Caudate nucleus (tissue), 63 donors: ENCODE measurements at places on chromosomes 13 and 19.
A peak's percentile ranks its signal among the peaks of the same experiment; 100 is the strongest.

DNA sequence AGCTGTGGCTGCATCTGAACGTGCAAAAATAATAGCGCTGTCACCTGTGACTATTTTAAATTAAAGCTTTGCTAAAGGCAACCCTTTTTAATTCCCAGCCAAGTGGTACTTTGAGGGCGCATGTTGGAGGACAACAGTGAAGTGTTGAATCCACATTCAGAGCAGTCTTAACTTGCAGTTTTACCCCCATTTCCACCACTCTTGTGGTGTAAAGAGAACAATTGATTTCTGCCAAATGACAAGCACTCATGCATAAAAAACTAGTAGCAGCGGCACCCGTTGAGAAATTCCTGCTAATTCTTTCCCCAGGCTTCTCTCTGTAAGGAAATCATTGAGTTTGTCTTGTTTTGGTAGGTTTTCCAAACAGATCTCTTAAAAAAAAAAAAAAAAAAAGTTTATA, 1033.3 kb downstream of the EFNB2 start:
- DNase-seq, result no peak

DNA sequence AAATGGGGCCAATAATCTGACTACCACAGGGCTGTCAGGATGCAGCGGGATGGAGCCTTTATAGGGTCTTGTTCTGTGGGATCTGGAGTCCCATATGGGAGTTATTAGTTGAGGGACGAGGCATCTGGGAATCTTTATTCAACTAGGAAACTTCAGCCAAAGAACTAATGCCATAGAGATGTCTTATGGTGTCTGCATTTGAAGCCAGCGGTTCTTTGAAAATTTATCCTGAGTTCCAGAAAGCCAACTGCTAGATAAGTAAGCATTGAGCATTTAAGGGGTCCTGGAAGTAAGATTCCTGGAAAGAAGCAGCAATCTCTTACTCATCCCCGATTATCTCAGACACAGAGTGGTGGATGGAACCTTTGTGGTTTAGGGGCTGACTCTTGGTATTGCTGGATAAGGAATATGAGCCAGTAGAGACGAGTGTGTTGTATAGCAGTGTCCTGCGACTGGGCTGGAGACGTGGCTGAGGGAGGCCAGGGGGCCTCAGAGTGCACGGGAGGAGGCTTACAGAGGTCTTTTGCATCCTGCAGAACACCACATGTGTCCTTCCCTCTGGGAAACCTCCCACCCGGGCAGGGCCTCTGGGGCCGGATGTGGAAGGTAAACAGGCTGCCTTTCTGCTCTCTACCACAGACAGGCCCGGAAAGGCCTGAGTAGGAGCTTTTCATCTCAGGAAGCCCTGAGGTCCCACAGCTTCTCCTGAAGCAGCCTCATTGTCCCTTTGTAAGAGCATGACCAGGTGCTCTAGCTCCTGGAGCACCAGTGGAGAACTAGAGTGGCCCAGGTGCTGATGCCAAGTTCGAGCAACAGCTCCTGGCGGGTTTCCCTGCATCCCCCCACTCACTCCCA, 28.8 kb downstream of the ACTN4 start:
- no peak for DNase-seq

GRCh38 chr19:23378948-23379347, 16.3 kb downstream of the ZNF91 start:
- no peak for DNase-seq

DNA sequence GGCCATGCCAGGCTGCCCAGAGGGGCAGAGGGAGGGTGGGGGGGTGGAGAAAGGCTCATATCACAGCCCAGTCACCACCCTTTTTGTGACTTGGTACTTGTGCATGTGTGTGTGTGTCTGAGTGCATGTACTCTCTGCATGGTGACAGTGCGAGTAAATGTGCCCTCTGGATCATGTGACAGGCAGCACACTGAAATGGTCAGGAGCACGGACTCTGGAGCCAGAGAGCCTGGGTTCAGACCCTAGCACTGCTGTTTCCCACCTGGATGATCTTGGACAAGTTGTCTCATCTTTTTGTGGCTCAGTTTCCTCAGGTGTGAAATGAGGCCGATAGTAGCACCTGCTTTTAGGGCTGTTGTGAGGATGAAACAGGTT, 2.0 kb downstream of the CIC start:
- no peak for DNase-seq

DNA sequence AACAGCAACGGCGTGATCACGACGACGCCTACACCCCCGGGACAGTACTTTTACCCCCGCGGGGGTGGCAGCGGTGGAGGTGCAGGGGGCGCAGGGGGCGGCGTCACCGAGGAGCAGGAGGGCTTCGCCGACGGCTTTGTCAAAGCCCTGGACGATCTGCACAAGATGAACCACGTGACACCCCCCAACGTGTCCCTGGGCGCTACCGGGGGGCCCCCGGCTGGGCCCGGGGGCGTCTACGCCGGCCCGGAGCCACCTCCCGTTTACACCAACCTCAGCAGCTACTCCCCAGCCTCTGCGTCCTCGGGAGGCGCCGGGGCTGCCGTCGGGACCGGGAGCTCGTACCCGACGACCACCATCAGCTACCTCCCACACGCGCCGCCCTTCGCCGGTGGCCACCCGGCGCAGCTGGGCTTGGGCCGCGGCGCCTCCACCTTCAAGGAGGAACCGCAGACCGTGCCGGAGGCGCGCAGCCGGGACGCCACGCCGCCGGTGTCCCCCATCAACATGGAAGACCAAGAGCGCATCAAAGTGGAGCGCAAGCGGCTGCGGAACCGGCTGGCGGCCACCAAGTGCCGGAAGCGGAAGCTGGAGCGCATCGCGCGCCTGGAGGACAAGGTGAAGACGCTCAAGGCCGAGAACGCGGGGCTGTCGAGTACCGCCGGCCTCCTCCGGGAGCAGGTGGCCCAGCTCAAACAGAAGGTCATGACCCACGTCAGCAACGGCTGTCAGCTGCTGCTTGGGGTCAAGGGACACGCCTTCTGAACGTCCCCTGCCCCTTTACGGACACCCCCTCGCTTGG, 966 bp downstream of the JUNB start:
- DNase-seq, result peak; percentile 23

- no peak for DNase-seq
These were observed 54.9 kb upstream of the SACS start for GRCh38 chr13:23488442-23488841.

DNA sequence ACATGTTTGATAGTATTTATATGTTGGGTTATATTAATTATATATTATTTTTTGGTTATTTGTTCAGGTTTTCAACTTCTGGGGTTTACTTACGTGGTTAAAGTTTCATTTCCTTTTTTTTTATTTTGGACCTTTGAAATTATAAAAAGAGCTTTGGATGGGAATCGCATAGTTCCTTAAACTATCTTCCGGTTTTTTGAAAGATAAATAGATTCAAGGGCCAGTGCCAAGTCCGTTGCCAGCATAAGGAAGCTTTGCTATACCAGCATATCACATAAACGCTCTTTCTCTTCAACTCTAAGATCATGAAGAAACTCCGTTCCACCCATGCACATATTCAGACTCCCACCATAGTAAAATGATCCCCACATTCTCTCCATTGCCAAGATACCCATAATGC, 7.4 kb upstream of the OXGR1 start:
- no peak for DNase-seq

- DNase-seq, result no peak
These were observed 829 bp downstream of the KCNC3 start for GRCh38 chr19:50328224-50328872.

DNA sequence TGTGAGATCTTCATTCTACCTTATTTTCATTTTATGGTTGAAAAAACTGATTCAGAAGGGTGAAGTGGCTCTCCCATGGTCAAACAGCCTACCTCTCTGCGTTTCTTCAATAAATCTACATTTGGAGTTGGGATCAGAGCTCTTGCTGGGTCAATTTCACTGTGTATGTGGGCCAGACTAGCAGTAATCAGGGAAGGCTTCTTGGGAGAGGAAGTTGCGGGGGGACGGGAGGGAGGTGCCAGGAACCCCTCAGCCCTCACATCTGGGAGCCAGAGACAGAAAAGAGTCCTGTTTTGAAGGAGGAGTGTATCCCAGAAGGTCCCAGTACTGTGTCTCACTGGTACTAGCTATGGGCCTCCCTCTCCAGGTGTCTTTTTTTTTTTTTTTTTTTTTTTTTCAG, 934 bp downstream of the KXD1 start:
- no peak for DNase-seq

DNA sequence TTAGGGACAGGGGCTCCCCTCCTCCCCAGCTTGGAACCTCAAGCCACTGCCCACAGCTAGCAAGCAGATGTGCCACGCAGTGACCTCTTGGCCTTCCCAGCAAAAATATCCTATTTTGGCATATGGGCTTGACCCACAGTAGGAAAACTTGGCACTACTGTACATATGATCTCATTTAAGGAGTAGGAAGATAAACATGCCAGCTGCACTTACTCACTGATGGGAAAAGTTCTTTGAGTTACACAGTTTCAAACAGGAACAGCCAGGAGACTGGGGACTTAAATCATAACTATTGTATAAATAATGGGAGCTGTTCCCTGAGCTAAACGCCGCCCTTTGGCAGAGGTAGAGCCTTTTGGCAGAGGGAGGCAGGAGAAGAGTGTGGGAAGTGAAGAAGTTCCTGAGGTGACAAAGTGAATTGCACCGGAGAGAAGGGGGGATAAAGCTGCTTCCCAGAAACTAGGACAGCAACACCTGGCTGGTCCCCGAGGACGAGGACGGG, 6.1 kb downstream of the SACS start:
- DNase-seq, result no peak

DNA sequence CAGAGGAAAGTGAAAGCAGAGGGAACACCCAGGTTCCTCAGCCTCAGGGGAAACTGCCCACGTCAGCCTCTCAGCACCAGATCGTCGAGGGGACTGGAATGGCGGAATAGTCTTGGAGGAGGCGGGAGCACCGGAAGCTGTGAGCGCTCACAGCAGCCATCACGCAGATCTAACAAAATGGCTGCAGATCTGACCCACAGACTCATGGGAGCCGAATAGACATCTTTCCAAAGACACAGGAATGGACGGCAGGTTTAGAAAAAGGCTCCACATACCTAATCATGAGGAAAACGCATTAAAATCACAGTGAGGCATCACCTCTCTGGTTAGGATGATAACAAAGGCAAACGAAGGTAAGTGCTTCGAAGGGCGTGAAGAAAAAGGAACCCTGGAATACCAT, 11.8 kb upstream of the LILRA2 start:
- no peak for DNase-seq
